ENCODE measurements at places on chromosomes 2 and 18.

GRCh38 chr2:88656690-88657089 is 29.4 kb upstream of the EIF2AK3 start:
- DNase-seq: peak; percentile 73

DNA sequence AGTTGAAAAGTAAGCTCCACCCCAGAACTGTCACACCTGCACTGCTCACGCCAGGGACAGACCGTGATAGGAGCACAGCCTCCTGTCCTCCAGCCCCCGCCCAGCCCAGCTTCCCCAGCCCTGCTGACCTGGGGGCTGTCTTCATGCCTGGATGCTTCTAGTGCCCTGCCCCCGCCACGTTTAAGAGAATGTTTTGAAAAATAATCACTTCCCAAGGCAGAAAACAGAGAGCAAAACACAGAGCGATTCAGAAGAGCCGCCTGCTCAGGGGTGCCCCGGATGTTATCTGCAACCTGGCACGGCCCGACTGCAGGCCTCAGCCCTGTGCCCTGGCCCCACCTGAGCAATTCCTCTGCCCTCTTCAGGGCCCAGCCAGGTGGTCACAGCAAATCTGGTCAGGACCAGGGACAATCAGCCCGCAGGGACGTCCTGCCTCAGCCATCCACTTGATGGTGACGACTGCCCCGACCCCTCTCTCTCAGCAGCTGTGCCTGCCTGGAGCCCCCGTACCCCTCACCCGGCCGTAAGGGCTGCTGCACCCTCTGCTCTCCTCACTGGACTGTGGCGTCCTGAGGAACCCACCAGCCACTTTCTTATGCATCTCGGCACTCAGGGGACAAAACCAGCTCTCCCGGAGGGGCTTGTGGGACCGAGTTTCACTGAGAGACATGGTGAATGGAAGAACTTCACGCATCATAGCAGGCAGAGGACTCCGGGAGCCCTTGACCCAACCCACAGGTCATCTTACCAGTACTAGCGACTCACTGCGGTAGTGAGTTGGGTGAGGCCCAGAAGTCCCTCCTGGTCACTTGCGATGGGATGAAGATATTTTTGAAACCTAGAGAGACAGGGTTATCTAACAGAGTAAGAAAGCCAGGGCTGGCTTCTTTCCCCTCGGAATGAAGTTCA is 30.2 kb downstream of the ADI1 start:
- no peak for DNase-seq

GRCh38 chr2:28047681-28048080 is 157.2 kb downstream of the BABAM2 start:
- peak; percentile 24 for DNase-seq

GRCh38 chr2:120914839-120915521 is 179.3 kb downstream of the GLI2 start:
- peak; percentile 63 for DNase-seq

GRCh38 chr2:105739426-105739825 is 5.3 kb upstream of the NCK2 start:
- no peak for DNase-seq

GRCh38 chr2:191811807-191812602 is 34.9 kb downstream of the CAVIN2 start:
- DNase-seq: peak; percentile 85

- DNase-seq: no peak
Observed at GRCh38 chr2:239343946-239344856, 56.6 kb downstream of the HDAC4 start.

DNA sequence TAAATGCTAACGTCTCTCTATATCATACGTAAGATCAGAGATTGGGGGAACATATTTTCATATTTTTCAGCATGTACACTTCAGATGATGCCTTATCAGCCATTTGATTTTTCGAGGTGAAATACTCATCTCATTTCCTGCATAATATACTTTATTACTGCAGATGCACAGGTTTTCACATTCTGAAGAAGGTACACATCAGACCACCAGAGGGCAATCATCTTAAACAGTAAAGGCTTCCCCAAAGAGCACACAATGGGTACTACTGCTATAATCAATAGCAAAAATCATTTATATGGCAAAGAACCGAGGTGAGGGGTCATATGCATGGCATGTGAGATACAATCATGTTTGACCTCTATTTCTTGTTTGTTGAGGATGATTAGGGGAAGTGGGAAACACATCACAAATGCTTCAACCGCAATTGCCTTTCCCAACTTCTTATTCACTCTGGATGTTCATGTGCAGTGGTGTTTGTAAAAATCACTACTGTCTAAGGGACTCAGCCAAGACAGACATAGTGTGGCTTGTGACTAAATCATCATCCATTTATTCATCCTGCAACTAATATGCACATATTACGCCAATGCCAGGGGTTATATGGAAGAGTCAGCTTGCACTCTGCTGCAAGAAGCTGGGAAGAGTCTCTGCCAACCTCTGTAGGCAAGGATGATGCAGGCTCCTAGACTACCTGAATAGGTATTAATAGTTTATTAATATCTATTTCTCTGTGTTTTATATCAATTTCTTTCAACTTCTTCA is 118.7 kb downstream of the EPB41L3 start:
- DNase-seq: no peak

- DNase-seq: peak; percentile 63
Observed at GRCh38 chr2:219045937-219046550, 4.7 kb upstream of the CFAP65 start.

- DNase-seq: peak; percentile 91
Observed at GRCh38 chr2:37688771-37689468, 17.5 kb upstream of the CDC42EP3 start.

DNA sequence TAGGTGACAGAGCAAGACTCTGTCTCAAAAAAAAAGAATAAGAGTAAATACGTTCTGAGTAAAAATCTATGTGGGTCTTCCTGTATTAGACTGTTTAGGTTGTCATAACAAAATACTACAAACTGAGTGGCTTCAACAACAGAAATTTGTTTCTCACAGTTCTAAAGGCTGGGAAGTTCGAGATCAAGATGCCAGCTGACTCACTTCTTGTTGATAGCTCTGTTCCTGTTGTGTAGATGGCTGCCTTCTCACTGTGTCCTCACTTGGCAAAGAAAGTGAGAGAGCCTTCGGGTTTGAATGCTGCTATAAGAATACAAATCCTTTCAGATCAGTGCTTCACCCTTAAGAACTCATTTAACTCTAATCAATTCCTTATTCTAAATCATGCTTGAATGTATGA is 430.0 kb upstream of the VWC2L start:
- peak; percentile 1 for DNase-seq

DNA sequence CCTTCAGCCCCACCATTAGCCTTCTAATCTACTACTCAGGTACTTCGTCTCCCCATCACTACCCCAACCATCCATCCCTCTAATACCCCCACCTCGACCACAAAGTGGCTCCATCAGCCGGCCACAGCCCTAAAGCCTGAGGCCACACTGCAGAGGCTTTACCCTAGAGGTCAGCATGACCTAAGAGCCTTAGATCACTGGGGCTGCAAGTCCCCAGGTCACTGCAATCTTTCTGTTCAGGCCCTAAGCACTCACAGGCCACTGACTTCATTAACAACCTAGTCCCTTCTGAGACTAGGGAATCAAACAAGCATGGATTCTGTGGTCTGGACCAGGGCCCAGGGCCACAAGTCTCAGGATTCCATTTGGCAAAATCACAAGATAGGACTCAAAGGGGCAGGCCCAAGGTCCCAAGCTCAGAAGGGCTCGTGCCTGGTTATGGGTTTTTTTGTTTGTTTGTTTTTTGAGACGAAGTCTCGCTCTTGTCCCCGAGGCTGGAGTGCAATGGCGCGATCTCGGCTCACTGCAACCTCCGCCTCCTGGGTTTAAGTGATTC is 37.0 kb upstream of the PKDCC start:
- DNase-seq: peak; percentile 90

DNA sequence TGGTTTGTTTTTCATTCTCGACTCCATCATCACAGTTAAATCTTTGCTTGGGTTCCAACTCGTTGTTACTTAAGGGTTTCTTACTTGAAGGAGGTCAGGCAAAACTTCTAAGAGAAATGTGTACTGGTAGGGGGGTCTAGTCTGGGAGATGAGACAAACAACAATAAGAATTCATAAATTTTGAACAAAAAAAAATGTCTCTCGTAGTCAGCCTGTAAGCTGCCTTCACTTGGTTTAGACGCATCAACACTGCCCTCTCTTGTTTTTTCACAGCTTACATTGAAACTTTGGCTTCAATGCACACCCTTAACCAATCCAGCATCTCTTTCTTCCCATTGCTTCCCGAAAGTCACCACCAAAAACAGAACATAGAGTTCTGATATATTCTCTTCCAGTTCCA is 576.4 kb upstream of the PIK3C3 start:
- DNase-seq: no peak

Data from myocyte (in vitro differentiated cells).